Activated T-cell treated with anti-CD3 and anti-CD28 coated beads for 24 hours (primary cell): ENCODE measurements at places on chromosomes 11 and 22.

GRCh38 chr11:6545917-6546605 lies 49.0 kb downstream of the DNHD1 start:
- DNase-seq, result no peak

DNA sequence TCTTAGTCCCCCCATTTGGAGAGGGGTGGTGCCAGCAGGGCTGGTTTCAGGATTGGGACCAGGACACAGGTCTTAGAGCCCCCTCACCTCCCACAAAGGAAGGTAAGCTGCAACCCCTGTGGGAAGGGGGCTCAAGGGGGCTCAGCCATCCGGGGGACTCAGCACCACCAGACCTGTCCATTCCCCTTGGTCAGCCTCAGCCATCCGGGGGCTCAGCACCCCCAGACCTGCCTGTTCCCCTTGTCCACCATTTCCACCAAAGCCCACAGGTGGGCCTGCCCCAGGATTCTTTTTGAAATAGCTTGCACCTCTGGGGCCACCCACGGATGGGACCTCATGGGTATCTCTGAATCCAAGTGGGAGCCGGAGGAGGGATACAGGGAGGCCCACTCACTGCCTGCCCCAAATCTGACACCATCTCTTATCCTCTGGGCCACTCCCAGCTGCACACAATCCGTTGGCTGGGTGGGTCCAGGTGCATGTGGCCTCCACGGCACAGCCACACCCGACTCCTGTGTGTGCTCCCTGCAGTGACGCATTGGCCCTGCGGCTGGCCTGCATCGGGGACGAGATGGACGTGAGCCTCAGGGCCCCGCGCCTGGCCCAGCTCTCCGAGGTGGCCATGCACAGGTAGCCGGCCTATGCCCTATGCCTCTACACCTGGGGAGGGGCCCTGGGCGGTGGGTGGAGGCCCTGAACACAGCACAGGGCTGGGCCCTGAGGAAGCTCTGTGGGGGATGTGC lies 15.9 kb downstream of the MCAT start:
- no peak for DNase-seq

DNA sequence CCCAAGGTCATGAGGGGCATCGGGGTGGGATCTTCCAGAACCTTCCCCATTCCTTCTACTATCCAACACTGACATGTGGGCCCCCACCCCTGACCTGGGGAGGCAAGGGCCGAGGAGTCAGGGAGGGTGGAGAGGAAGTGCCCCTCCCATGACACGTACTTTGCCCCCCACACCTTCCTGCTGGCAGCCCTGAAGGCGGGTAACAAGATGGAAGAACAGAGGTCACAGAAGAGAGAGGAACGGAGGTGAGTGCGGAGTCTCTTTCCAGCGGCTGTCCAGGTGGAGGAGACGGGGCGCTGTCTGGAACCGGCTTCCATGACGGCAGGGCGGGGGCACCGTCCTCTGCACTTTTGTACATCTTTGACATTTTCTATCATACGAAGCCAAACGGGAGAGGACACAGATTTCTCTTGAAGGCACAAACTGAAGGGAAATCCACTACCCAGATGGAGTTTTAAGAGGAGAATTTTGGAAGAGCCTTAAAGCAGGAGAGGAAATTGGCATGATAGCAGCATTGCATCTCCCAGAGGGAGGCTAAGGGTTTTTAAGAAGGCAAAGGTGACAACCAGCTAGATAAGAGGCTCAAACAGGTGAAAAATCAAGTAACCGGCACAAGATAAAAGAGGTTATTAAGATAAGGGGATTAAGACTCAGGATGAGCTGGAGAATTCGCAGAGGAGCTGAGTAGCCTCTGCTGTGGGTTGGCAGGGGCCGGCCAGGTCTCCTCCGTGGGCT lies 16.7 kb downstream of the OSBPL5 start:
- DNase-seq, result no peak

DNA sequence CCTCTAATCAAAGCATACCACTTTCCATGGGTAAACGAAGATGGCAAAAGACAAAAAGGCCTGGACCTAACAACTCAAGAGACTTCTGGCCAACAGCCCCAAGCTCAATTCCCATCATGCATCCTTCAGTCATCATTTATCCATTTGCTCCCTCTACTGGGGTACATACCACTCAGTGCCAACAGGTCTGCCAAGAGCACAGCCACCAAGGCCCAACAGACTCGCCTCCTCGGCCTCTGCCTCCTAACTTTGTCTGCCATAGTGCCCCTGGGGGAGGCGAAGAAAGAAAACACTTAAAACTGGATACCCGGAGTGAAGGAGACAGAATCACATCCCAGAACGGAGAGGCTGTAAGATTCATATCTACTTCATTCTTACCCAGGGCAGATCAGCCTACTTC lies 1.1 kb downstream of the HYOU1 start:
- DNase-seq, result peak; percentile 16

DNA sequence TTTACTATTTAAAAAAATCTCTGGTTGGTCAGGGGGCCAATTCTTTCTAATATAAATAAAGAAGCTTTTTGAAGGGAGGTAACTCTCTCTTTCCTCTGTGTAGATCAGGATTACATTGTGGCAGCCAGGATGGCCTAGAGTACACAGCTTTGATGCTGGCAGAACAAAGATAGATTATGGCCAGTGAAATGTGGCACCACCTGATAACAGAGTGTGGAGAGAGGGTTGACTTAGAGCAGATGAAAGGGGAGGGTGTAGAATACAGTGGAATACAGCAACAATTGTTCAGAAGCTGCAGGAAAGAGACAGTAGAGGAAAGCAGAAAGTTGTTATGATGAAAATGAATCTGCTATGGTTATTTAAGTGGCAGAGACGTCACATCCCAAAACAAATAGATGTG lies 99.0 kb downstream of the FAR1 start:
- no peak for DNase-seq

- DNase-seq, result no peak
These were observed 2.9 kb downstream of the RIN1 start for GRCh38 chr11:66333220-66333877.

- no peak for DNase-seq
These were observed 70.2 kb downstream of the TP53I11 start for GRCh38 chr11:44880511-44880910.

GRCh38 chr11:121369366-121369765 lies 76.8 kb downstream of the SC5D start:
- no peak for DNase-seq

GRCh38 chr11:129322941-129323340 lies 52.7 kb upstream of the BARX2 start:
- no peak for DNase-seq

- DNase-seq, result no peak
These were observed 781 bp downstream of the SIDT2 start for GRCh38 chr11:117179048-117179999.
